SJCRH30 (cell line): ENCODE measurements at places on chromosomes 1 and 21. TPM values are rescaled to one million over a fixed set of nuclear protein-coding genes. Genes with fewer than 3 reads are reported as not detected.

CEP104 gene
- 30.5 and 35.1 TPM in 2 replicates for total RNA-seq

KIAA1614 gene
- 59.9 and 63.1 TPM in 2 replicates for total RNA-seq

ZFP69 gene
- 10.5 and 11.7 TPM in 2 replicates for total RNA-seq

SERPINC1 gene
- total RNA-seq, result 0.22 and 1.6 TPM in 2 replicates

CXADR gene
- 1.7 and 2.1 TPM in 2 replicates for total RNA-seq

TEX38 gene
- not detected in 2 replicates for total RNA-seq

GPR37L1 gene
- total RNA-seq, result 0.02 TPM in 1 of 2 replicates, not detected in the other

S100A8 gene
- not detected in 2 replicates for total RNA-seq

GBP5 gene
- 0.08 TPM in 1 of 2 replicates, not detected in the other for total RNA-seq

C1orf226 gene
- 0.57 and 0.63 TPM in 2 replicates for total RNA-seq

GRCh38 chr1:156124557-156125483, 10.3 kb downstream of the LMNA start:
- H3K36me3 ChIP-seq, result no peaks in the 10 kb centered on the region
- H3K4me3 ChIP-seq, result no peak overlapping the region
- no peak for DNase-seq
- H3K4me1 ChIP-seq, result peaks cover 90% of the 10 kb centered on the region
- peak overlapping the region; percentile 96 for H3K27ac ChIP-seq

GRCh38 chr1:162285149-162285561, 91.5 kb downstream of the SPATA46 start:
- no peaks in the 10 kb centered on the region for H3K27me3 ChIP-seq
- H3K27ac ChIP-seq, result no peak overlapping the region
- no peaks in the 10 kb centered on the region for H3K36me3 ChIP-seq
- DNase-seq, result peak; percentile 9

DNA sequence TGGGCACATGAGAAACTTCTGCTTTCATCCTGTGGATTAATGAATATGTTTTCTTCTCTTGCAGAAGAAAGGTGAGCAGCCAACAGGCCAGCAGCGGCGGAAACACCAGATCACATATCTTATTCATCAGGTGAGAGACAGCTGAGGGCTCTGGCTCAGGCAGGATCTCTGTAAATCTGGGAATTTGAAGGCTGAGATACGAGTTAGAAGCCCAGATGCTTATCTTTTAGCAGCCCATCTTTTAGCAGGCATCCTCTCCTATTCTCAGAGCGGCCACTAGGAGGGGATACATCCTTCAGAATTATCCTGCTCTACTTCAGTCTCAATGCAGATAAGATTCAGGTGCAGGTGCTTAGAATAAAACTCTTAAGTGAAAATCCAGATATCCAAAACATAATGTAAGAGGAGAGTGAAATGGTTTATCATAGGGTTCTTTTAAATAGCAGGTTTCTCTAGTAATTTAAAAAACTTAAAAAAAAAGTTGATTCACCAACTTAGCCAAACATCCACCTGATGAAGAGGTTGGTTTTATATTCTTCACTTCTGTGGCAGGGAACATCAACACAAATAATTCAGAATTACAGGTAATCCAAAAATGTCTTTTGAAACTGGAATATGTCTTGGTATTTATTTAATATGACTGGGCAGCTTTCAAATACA, 19.3 kb downstream of the SH2D2A start:
- H3K4me3 ChIP-seq, result no peak overlapping the region
- H3K36me3 ChIP-seq, result peaks cover 53% of the 10 kb centered on the region
- H3K27me3 ChIP-seq, result no peaks in the 10 kb centered on the region
- peak; percentile 42 for DNase-seq
- no peaks in the 10 kb centered on the region for H3K4me1 ChIP-seq

GRCh38 chr1:31920956-31921355, 17.2 kb downstream of the PTP4A2 start:
- no peak overlapping the region for H3K4me3 ChIP-seq
- no peak overlapping the region for H3K27ac ChIP-seq
- peaks cover 24% of the 10 kb centered on the region for H3K36me3 ChIP-seq
- H3K4me1 ChIP-seq, result peaks cover 19% of the 10 kb centered on the region

- peaks cover 10% of the 10 kb centered on the region for H3K4me1 ChIP-seq
- H3K36me3 ChIP-seq, result no peaks in the 10 kb centered on the region
- H3K27me3 ChIP-seq, result no peaks in the 10 kb centered on the region
- peak overlapping the region; percentile 52 for H3K27ac ChIP-seq
- DNase-seq, result peak; percentile 50
- H3K4me3 ChIP-seq, result peak overlapping the region; percentile 29
Measured at GRCh38 chr21:41641821-41642701, 124.8 kb downstream of the RIPK4 start.

- no peak overlapping the region for H3K27ac ChIP-seq
- no peak for DNase-seq
- no peaks in the 10 kb centered on the region for H3K36me3 ChIP-seq
- no peaks in the 10 kb centered on the region for H3K4me1 ChIP-seq
Measured at GRCh38 chr1:166170075-166170474, 3.3 kb upstream of the FAM78B start.

DNA sequence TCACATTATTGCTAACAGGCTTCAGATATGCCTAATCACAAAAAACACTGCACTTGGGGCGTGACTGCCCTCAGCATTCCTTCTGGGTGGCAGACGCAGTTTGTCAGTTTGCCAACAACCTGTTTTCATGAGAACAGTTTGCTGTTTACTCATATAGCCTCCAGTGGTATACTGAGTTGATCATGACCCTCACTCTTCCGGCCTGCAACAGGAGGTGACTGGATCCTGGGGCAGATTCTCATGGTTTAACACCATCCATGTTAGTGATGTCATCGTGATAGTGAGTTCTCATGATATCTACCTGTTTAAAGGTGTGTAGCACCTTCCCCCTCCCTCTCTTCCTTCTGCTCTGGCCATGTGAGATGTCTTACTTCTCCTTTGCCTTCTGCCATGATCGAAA, 555.2 kb downstream of the PLPP3 start:
- H3K4me3 ChIP-seq, result no peak overlapping the region
- no peaks in the 10 kb centered on the region for H3K4me1 ChIP-seq
- H3K27ac ChIP-seq, result no peak overlapping the region
- no peaks in the 10 kb centered on the region for H3K27me3 ChIP-seq

- no peak for DNase-seq
- no peak overlapping the region for H3K4me3 ChIP-seq
- H3K4me1 ChIP-seq, result no peaks in the 10 kb centered on the region
- H3K27ac ChIP-seq, result no peak overlapping the region
- H3K27me3 ChIP-seq, result no peaks in the 10 kb centered on the region
Measured at GRCh38 chr1:226199971-226200370, 13.4 kb upstream of the ACBD3 start.

GRCh38 chr1:167533851-167534300, 15.5 kb upstream of the CD247 start:
- no peak overlapping the region for H3K4me3 ChIP-seq
- H3K27ac ChIP-seq, result no peak overlapping the region
- no peaks in the 10 kb centered on the region for H3K36me3 ChIP-seq
- peaks cover 27% of the 10 kb centered on the region for H3K4me1 ChIP-seq
- H3K27me3 ChIP-seq, result no peaks in the 10 kb centered on the region

DNA sequence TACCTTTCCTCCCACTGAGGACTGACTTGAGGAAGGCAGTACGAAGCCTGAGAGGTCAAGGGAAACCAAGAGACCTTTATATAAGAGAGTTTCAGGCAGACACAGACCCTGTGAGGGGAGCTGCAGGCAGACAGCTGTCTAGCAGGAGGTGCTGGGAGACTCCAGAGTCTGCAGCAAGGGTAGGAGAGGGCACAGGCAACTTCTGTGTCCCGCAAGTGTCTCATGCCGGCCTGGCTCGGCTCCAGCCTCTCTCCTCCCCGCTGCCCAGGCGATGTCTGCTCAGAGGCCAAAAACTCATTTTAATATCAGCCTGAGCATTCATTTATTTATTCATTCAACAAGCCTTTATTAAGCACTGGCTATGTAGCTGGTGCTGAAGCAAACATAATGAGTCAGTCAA, 83.0 kb downstream of the KIRREL1 start:
- no peaks in the 10 kb centered on the region for H3K27me3 ChIP-seq
- no peaks in the 10 kb centered on the region for H3K4me1 ChIP-seq
- H3K4me3 ChIP-seq, result no peak overlapping the region
- H3K27ac ChIP-seq, result no peak overlapping the region
- DNase-seq, result no peak

- H3K36me3 ChIP-seq, result no peaks in the 10 kb centered on the region
- DNase-seq, result peak; percentile 7
- H3K27me3 ChIP-seq, result no peaks in the 10 kb centered on the region
- no peaks in the 10 kb centered on the region for H3K4me1 ChIP-seq
- H3K27ac ChIP-seq, result no peak overlapping the region
Measured at GRCh38 chr1:72366466-72366865, 84.1 kb upstream of the NEGR1 start.

DNA sequence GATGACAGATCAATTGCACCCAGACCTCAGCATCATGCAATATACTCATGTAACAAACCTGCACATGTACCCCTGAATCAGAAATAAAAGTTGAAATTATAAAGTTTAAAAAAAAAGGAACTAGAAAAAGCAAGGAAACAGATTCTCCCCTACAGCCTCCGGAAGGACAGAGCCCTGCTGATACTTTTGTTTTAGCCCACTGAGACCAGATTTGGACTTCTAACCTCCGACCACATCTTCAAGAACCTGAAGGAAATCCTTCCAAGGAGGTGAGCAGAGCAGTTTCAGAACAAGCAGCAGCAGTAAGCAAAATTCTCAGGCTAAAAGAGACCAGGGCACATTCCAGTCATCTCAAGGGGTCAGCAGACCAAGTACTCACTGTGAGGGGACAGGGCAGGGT, 54.5 kb downstream of the TM2D1 start:
- H3K36me3 ChIP-seq, result no peaks in the 10 kb centered on the region
- no peaks in the 10 kb centered on the region for H3K27me3 ChIP-seq
- DNase-seq, result no peak
- no peaks in the 10 kb centered on the region for H3K4me1 ChIP-seq
- no peak overlapping the region for H3K4me3 ChIP-seq

DNA sequence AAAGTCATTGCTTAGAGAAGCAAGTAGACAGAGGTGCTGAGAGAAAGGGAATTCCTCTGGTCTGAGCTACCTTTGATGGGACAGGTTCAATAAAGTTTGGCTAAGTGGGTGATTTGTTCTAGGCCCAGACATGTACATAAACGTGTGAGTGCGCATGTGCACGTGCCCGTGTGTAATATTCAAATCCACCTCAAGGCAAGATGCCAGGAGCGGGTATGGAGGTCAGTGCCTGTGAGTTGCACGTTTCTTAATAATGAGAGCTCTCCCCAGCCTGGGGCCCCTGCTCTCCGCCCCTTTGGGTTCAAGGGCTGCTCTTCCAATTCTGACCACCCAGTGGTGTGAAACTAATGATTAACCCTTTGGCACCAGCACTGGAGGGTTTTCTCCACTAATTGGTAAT, 53.8 kb upstream of the LMO4 start:
- no peak overlapping the region for H3K27ac ChIP-seq
- no peaks in the 10 kb centered on the region for H3K27me3 ChIP-seq
- H3K4me3 ChIP-seq, result no peak overlapping the region
- no peak for DNase-seq
- peaks cover 9% of the 10 kb centered on the region; the same call in 1 of the 2 replicates for H3K4me1 ChIP-seq
- H3K36me3 ChIP-seq, result no peaks in the 10 kb centered on the region

DNA sequence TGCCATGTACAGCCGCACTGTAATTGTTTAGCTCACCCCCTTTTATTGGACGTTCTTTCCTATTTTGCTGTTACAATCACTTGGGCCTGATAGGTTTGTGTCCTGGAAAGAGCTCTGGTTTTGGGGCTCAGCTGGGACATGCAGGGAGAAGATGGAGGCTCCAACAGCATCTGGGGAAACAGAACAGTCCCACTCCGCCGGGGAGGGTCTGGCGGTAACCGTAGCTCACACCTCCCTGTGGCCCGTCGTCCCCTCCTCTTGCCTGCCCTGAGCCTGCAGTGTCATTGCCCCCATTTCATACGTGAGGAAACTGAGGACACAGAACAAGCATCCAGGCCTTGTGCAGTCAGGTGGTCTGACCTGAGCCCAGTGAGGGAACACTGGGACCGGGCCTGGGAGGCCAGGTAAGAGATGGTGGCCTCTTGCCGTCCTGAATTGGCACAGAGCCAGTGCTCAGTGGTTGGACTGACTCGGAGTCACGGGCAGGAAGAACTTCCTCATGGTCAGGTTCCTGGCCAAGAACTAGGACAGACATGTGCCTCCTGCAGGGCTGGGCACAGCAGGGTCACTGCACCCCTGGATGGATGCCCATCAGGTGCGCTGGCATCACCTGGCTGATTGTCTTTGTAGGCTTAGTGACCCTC, 41.8 kb downstream of the S100B start:
- no peak overlapping the region for H3K27ac ChIP-seq
- H3K27me3 ChIP-seq, result no peaks in the 10 kb centered on the region
- DNase-seq, result no peak
- no peak overlapping the region for H3K4me3 ChIP-seq
- peaks cover 13% of the 10 kb centered on the region for H3K36me3 ChIP-seq
- no peaks in the 10 kb centered on the region for H3K4me1 ChIP-seq

- peaks cover 39% of the 10 kb centered on the region for H3K36me3 ChIP-seq
- no peaks in the 10 kb centered on the region for H3K27me3 ChIP-seq
- H3K4me3 ChIP-seq, result peak overlapping the region; percentile 98
- peak overlapping the region; percentile 44 for H3K27ac ChIP-seq
- H3K4me1 ChIP-seq, result peaks cover 25% of the 10 kb centered on the region
Measured at GRCh38 chr1:32334864-32335534, 1.0 kb downstream of the MARCKSL1 start.

DNA sequence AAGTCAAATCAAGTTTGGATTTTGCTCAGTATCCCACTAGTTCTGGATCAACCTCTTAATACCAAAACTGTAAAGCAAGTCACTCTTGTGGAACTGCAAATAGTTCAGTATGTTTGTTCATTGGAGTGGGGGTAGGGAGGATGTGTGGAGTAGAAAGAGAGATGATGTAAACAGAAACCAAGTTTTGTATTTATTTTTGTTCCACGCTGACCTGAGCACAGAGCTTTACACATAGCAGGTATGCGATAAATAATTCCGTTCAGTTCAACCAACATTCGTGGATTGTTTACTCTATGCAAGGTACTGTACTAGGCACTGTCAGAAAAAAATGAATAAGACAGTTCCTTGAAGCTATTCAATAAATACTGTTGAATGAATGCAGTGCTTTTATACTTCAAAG, 4.5 kb upstream of the ZNF644 start:
- H3K27ac ChIP-seq, result no peak overlapping the region
- no peaks in the 10 kb centered on the region for H3K36me3 ChIP-seq
- DNase-seq, result no peak

GRCh38 chr1:247857069-247857984, at the start of gene TRIM58:
TRIM58 (plus strand) TSS chr1:247857187; CDS start chr1:247857247, 60 bp downstream.
- no peaks in the 10 kb centered on the region for H3K4me1 ChIP-seq
- no peak within 1 kb of the TSS for H3K4me3 ChIP-seq
- no peak within 1 kb of the TSS for H3K27ac ChIP-seq
